Osteoblast (primary cell): ENCODE measurements at places on chromosomes 4 and X. TPM values are rescaled to one million over a fixed set of nuclear protein-coding genes. Genes with fewer than 3 reads are reported as not detected.

PPARGC1A gene
- 2.1 and 2.5 TPM in 2 replicates for total RNA-seq

CT45A3 gene
- not detected in 2 replicates for total RNA-seq

EDA2R gene
- 13.4 and 17.1 TPM in 2 replicates for total RNA-seq

EMCN gene
- total RNA-seq, result not detected in 2 replicates
